IMR-90 (cell line): ENCODE measurements at places on chromosomes 7 and 10.

- no peaks in the 10 kb centered on the region for H3K36me3 ChIP-seq
- no peak overlapping the region for H3K4me3 ChIP-seq
- peaks cover 9% of the 10 kb centered on the region for H3K4me1 ChIP-seq
- DNase-seq = peak; percentile 46
Observed at GRCh38 chr10:29317027-29317420, 28.2 kb downstream of the LYZL1 start.

GRCh38 chr7:17477182-17477581, 178.7 kb downstream of the AHR start:
- no peak for DNase-seq
- no peak overlapping the region for H3K27ac ChIP-seq
- H3K27me3 ChIP-seq = no peaks in the 10 kb centered on the region
- no peaks in the 10 kb centered on the region for H3K4me1 ChIP-seq

- H3K27me3 ChIP-seq = no peaks in the 10 kb centered on the region
- no peaks in the 10 kb centered on the region for H3K36me3 ChIP-seq
- H3K4me3 ChIP-seq = no peak overlapping the region
- DNase-seq = peak; percentile 75
- peaks cover 6% of the 10 kb centered on the region for H3K4me1 ChIP-seq
Observed at GRCh38 chr7:41162612-41163011, 540.3 kb downstream of the INHBA start.

DNA sequence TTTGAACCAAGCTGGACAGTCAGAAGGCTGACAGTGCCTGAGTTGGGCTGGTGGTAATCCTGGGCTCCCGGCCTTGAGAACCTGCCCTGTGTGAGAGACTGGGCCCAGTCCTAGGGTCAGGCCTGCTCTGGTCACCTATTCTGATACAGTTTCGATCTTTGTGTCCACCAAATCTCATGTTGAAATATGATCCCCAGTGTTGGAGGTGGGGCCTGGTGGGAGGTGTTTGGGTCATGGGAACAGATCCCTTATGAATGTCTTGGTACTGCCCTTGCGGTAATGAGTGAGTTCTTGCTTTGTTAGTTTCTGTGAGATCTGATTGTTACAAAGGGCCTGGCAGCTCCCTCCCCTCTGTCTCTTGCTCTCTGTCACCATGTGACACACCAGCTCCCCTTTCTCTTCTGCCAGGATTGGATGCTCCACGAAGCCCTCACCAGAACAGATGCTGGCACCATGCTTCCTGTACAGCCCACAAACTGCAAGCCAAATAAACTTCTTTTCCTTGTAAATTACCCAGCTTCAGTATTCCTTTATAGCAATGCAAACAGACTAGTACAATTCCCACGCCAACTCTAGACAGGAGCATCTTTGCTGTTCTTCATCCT, 111.8 kb upstream of the ZNF438 start:
- H3K4me1 ChIP-seq = peaks cover 36% of the 10 kb centered on the region
- no peak overlapping the region for H3K27ac ChIP-seq
- H3K4me3 ChIP-seq = no peak overlapping the region
- no peaks in the 10 kb centered on the region for H3K36me3 ChIP-seq
- no peaks in the 10 kb centered on the region for H3K27me3 ChIP-seq
- DNase-seq = no peak

DNA sequence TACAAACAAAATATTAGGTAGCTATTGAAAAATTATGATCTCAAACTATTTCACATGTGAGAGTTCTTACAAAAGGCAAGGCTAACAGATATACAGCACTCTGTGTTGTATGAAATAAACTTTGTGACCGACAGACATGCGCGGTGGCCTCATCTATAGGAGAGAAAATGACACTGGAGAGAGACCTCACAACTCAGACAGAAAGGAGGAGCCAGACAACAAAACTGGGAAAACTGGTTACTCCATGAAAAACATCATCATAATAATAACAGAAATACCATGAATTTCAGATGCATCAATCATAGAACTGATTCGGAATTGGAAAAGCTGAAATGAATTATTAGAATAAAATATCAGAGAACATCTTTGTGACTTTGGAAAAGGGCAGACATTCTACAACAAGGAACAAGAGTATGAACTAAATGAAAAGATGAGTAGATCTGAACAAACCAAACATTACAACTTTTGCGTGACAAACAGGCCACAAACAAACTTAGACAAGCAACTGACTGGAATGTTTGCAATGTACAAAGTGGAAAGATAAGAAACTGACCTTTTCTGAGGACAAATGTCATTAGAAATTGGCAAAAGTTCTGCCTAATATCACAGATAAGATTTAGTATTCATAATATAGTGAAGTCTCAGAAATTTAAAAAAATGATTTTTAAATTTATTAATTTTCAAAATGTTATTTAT, 69.3 kb downstream of the TNS3 start:
- peak overlapping the region; percentile 80; the same call in 1 of the 2 replicates for H3K27ac ChIP-seq
- peaks cover 27% of the 10 kb centered on the region for H3K36me3 ChIP-seq
- H3K4me1 ChIP-seq = peaks cover 23% of the 10 kb centered on the region
- H3K4me3 ChIP-seq = no peak overlapping the region

DNA sequence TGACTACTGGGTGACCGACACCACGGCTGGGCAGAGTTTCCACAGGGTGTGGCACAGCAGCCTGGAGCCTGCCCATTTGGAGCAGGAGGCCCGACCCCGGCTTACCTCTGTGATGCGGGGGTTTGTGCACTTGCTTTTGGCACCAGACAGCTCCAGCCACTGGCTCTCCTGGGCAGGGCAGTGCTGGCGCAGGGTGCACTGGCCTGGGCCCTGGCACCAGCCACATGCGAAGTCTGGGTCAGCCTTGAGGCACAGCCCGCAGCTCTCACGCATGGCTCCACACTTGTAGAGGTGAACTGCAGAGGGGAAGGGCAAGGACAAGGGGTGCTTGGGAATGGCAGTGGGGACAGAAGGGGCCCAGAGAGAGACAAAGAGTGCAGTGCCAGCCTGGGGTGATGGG, 373.7 kb downstream of the PLXNA4 start:
- H3K36me3 ChIP-seq = no peaks in the 10 kb centered on the region
- no peaks in the 10 kb centered on the region for H3K27me3 ChIP-seq
- H3K4me1 ChIP-seq = no peaks in the 10 kb centered on the region
- no peak for DNase-seq

DNA sequence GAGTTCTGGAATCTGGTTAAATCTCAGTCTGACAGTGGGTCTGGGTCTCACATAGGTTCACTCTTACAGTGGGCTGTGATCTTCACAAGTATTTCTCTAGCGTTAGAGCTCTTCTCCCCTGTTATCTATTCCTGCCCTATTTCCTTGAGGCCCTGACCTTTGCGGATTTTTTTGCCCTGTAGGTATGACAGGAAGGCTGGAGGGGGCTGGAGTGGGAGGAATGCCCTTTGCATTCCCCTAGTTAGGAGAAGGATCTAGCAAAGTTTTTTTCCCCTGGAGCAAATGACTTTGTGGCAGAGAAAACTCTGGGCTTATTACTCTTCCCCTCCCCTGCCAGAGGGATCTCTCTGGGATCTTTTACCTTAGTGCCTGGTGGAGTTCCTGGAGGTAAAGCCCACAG, 49.2 kb downstream of the GALNT11 start:
- H3K36me3 ChIP-seq = no peaks in the 10 kb centered on the region
- H3K27me3 ChIP-seq = no peaks in the 10 kb centered on the region
- 0 out of 2 replicates have a peak, but pooled peaks cover 1% of the 10 kb centered on the region for H3K4me1 ChIP-seq
- H3K27ac ChIP-seq = no peak overlapping the region

- no peaks in the 10 kb centered on the region for H3K36me3 ChIP-seq
- no peak overlapping the region for H3K27ac ChIP-seq
- DNase-seq = no peak
- no peaks in the 10 kb centered on the region for H3K27me3 ChIP-seq
- no peak overlapping the region for H3K4me3 ChIP-seq
Observed at GRCh38 chr7:38883706-38884105, 25.3 kb downstream of the VPS41 start.

DNA sequence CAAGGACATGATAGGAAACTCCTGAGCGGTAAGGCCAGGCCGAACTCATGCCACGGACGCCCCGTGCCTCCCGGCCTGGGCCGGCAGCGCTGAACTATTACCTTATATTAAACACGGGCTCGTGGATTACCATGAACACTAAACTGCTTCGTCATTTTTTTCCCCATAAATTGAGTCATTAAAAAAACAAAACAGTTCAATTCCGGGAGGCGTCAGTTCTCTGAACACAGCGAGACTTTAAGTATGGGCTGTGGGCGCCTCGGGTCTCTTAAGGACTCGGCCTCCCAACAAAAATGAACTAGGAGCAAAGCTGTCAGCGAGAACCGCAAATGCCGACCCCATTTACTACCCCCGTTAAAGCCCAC, 519 bp downstream of the PITRM1 start:
- 0 out of 2 replicates have a peak, but pooled peaks cover 1% of the 10 kb centered on the region for H3K4me1 ChIP-seq
- peaks cover 3% of the 10 kb centered on the region for H3K27me3 ChIP-seq
- H3K27ac ChIP-seq = peak overlapping the region; percentile 81
- H3K36me3 ChIP-seq = peaks cover 23% of the 10 kb centered on the region
- DNase-seq = peak; percentile 78
- peak overlapping the region; percentile 96 for H3K4me3 ChIP-seq

DNA sequence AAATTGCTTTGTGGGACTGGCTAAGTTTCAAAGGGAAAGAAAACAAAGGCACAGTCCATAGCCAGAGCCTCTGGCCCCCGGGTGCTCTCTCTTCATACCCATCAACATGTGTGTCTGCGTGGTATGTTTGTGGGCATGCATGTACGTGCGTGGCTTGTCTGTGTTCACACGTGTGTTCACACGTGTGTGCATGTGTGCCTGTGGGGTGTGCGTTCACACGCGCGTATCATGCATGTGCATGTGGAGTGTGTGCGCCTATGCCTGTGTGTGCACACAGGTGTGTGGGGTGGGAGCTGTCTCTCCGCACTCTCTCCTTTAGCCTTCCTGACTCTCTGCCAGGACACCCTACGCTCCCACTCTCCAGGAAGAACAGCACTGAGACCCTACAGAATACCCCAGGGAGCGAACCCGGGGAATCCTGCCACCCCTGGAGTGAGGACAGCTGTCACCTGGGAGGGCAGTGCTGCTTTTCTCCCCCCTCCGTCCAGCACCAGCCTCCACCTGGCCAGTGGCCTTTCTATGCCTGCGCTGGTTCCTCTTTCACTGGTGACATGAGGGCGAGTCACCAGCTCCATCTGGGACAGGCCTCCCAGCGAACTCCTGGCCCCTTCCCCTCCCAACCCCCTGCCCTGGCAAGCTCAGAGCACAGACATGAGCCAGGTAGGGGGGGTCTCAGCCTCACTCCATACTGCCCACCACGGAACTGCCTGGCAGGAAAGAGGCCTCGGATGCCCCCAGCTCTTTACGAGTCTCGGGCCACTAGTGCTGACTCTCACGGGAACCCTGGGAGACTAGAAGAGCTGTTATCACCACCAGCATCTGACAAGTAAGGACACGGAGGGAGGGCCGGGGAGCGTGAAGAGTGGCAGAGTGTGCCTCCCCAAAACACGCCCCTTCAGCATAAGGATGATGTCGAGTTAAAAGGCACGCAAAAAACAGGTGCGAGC, 16.5 kb downstream of the WDR86 start:
- H3K4me3 ChIP-seq = no peak overlapping the region
- no peaks in the 10 kb centered on the region for H3K36me3 ChIP-seq
- no peak for DNase-seq

- no peak overlapping the region for H3K27ac ChIP-seq
- H3K27me3 ChIP-seq = no peaks in the 10 kb centered on the region; the same call in 1 of the 2 replicates
- H3K4me1 ChIP-seq = no peaks in the 10 kb centered on the region
- DNase-seq = no peak
- H3K36me3 ChIP-seq = no peaks in the 10 kb centered on the region
Observed at GRCh38 chr7:31094271-31094670, 42.2 kb downstream of the ADCYAP1R1 start.

DNA sequence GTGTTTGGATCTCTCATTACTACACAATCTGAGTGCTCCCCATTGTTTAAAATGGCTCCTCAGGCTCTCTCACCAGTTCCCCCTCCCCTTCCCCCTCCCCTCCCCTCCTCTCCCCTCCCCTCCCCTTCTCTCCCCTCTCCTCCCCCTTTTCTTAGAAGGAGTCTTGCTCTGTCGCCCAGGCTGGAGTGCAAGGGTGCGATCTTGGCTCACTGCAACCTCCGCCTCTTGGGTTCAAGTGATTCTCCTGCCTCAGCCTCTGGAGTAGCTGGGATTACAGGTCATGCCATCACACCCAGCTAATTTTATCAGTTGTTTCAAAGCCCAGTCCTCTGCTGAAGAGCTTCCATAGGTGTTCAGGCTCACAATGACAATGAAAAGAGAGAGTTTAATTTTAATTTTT, 3.6 kb upstream of the CCAR1 start:
- H3K4me3 ChIP-seq = no peak overlapping the region
- H3K4me1 ChIP-seq = no peaks in the 10 kb centered on the region
- peaks cover 2% of the 10 kb centered on the region; the same call in 1 of the 2 replicates for H3K36me3 ChIP-seq
- DNase-seq = no peak

DNA sequence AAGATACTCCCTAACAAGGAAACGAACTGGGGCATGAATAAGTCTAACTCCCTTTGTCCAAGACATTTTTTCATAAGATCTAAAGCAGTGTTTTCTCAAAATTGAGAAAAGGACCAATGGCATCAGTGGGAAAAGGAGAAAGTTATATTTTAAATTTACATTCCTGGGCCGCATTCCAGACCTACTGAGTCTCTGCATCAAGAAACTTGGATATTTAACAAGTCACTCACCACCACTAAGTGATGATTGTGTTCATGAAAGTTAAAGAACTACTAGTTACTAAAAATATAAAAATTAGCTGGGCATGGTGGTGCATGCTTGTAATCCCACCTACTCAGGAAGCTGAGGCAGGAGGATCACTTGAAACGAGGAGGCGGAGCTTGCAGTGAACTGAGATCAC, 149.6 kb upstream of the MEOX2 start:
- H3K4me3 ChIP-seq = no peak overlapping the region
- DNase-seq = peak; percentile 50
- H3K27me3 ChIP-seq = no peaks in the 10 kb centered on the region
- H3K36me3 ChIP-seq = no peaks in the 10 kb centered on the region
- H3K4me1 ChIP-seq = no peaks in the 10 kb centered on the region

- H3K36me3 ChIP-seq = no peaks in the 10 kb centered on the region
- no peak for DNase-seq
- no peaks in the 10 kb centered on the region for H3K4me1 ChIP-seq
- no peaks in the 10 kb centered on the region; the same call in none of the 2 replicates for H3K27me3 ChIP-seq
- H3K4me3 ChIP-seq = no peak overlapping the region
- H3K27ac ChIP-seq = no peak overlapping the region
Observed at GRCh38 chr10:75589895-75590654, 158.7 kb downstream of the LRMDA start.
